ENCODE measurements at places on chromosomes 12 and 14.

DNA sequence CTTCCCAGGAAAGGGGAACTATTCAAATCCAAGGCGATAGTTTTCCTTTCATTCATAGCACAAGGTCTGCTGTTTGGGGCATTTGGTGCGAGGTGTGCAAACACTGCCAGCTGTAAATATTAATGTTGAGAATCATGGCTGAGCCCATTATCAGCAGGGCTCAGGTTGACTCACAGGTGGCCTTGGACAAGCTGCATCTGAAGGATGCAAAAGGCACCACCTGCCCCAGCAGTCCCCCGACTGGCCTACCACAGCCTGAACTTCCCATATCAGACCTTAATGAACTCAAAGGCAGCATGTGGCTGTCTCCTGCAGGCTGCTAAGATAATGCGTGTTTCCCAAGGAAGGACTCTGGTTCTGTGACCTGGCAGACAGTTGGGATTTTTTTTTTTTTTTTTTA is 93.3 kb upstream of the MAP1LC3B2 start:
- no peak for DNase-seq

DNA sequence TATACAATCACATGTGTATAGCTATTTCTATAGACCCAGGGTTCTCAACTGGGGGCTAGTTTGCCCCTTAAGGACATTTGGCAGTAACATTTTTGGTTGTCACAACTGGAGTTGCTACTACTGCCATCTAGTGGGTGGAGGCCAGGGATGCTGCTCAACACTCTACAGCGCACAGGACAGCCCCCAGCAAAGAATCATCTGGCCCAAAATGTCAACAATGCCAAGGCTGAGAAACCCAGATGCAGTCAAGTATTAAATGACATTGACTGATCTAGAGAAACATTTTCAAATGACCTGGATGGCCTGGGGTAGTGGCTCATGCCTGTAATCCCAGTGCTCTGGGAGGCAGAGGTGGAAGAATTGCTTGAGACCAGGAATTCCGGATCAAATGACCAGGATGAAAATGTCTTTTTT is 5.8 kb downstream of the WSB2 start:
- DNase-seq = peak; percentile 24

GRCh38 chr14:105026802-105027563 is 6.1 kb upstream of the CDCA4 start:
- no peak for DNase-seq

- no peak for DNase-seq
These were observed 85.1 kb upstream of the CCDC198 start for GRCh38 chr14:57578801-57579200.

Data from NCI-H2107 (cell line).